ENCODE measurements at places on chromosomes 4 and X.

- DNase-seq, result no peak
Observed at GRCh38 chr4:128653527-128654444, 155.7 kb upstream of the JADE1 start.

- no peak for DNase-seq
Observed at GRCh38 chr4:92232566-92232965, 71.2 kb upstream of the GRID2 start.

DNA sequence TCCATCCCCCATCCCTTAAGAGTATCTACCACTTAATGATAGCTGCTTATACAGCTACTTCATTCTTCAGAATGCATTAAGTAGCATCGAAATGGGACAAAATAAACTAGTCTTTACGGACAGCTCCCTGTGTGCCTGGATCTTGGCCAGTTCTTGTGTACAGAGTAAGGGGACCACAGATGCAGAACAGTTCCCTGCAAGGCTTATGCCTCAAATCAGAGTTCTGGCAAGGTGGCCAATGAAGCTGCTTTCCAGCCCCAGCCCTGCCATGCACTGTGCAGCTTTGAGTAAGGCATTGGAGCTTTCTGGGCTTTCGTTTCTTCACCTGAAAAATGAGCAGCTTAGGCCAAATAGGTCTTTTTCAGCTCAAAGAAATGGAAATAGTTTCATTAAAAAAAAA lies 14.2 kb downstream of the CLNK start:
- DNase-seq, result no peak

DNA sequence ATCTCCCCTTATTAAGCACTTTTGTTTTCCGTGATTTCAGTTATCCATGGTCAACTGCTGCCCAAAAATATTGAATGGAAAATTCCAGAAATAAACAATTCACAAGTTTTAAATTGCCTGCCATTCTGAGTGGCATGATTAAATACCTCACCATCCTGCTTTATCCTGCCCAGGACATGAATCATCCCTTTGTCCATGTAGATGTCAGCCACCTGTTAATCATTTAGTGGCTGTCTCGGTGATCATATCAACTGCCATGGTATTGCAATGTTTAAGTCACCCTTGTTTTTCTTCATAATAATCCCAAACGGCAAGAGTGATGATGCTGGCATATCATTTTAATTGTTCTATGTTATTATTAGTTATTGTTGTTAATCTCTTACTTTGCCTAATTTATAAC lies 79.8 kb upstream of the LHFPL1 start:
- DNase-seq, result no peak

- no peak for DNase-seq
Observed at GRCh38 chr4:25938787-25939186, 24.8 kb downstream of the SMIM20 start.

- DNase-seq, result no peak
Observed at GRCh38 chrX:111470681-111471403, 40.6 kb upstream of the SERTM2 start.

GRCh38 chr4:157576671-157577217 lies 356.2 kb downstream of the GRIA2 start:
- DNase-seq, result no peak

- no peak for DNase-seq
Observed at GRCh38 chr4:90951037-90951436, 823.8 kb downstream of the CCSER1 start.

GRCh38 chr4:60682901-60683300 lies 517.2 kb upstream of the ADGRL3 start:
- DNase-seq, result no peak

GRCh38 chrX:118823263-118824172 lies at the start of gene ZCCHC12:
ZCCHC12 (plus strand) TSS chrX:118823824; CDS start chrX:118825245, 1,421 bp downstream.
- DNase-seq, result no peak

DNA sequence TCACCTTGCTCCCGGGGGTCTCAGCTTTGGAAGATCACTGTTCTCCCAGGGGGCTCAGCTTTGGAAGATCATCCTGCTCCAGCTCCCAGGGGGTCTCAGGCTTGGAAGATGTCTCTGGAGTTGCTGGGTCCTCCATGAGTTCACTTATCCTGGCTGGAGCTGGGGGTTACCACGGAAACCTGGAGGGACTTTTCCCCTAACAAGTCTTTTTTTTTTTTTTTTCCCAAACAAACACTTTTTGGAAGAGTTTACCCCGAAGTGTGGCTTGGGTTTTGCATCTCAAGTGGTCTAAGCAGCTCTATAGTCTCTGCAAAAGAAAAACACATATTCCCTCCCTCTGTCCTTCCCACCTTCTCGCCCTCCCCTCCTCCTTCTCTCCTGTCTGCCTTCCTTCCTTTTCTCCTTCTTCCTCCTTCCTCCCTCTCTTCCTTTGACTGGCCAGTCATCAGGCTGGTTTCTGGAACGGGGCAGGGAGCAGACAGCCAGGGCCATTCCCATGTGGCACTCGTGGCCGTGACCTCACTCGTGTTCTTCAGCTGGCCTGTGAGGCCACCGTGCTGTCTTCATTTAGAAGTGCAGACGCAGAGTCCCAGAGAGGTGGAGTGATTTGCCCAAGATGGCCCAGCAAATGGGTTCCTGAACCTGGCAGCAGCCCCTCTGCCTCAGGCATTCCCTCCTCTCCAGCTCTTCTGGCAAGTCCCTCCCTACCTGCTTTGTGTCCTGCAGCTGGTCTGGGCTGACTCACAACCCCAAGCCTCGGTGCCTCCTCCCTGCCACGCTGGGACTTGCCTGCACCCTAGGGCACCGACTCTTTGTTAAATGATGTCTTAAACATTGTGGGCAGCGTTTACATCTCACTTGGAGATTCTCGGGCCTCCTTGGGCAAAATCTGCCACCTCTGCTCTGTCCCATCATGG lies 25.9 kb upstream of the HMX1 start:
- DNase-seq, result no peak

GRCh38 chr4:111689731-111690130 lies 455.5 kb upstream of the FAM241A start:
- DNase-seq, result no peak

- no peak for DNase-seq
Observed at GRCh38 chr4:162154862-162155540, 8.8 kb downstream of the FSTL5 start.

- no peak for DNase-seq
Observed at GRCh38 chrX:373641-374471, 12.9 kb downstream of the PPP2R3B start.

DNA sequence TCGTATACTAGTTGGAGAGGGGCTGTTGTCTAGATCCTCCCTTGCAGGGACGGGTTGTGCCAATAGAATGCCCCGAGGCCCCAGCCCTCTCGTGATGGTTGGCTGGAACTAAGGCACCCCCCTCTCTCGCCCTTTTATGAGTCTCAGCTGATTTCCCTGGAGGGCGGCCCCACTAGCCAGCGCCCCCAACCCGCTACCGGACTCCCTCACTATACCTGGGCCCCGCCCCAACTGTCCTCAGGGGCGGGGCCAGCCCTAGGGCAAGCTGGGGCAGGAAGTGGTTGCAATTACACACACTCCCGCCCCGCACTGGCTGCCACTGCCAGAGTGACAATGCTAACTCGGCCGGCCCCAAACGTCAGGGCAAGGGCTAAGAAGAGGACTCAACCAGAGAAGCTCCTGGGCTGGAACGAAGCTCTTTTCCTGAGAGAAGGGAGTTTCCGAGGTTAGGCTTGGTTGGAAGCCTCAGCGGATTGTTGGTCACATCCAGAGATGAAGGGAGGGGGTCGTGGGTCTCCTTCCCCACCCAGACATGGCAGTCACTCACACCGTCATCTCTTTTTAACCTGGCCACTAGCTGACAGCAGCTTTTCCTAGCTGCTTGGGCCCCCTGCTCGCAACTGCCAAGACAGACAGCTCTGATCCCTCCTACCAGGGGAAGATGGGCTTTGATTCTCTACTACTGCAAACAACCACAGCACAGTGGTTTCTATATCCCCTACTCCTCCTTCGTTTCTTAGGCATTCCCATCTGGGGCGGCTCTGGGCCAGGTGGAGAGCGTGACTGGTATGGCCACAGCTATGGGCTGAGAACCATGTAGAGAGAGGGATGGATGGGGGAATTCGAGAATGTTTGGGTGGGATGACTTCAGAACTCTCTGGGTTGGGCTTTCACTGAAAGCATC lies 21.0 kb upstream of the BCORL1 start:
- DNase-seq, result no peak

- no peak for DNase-seq
Observed at GRCh38 chr4:39770969-39771724, 73.2 kb downstream of the UBE2K start.

- DNase-seq, result no peak
Observed at GRCh38 chr4:126109836-126110235, 795.1 kb downstream of the FAT4 start.

DNA sequence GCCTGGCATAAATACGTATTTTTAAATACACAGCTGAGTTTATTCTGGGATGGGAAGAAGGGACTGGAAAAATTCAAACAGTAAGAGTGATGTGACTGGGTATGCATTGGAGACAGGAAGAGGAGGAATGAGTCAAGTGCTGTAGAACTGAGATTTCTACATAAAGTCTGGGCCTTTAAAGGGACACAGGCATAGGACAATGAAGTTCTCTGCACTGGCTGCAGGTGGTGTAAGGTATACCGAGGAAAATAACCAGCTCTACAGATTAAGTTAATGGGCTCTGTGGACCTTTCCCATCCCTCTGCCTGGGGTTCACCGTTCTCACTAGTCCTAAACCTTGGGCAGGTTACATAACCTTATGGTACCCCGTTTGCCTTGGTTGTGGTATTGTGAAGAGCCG lies 68.7 kb downstream of the DHX15 start:
- no peak for DNase-seq

GRCh38 chrX:113400193-113400704 lies 559.6 kb upstream of the AMOT start:
- no peak for DNase-seq

- DNase-seq, result no peak
Observed at GRCh38 chrX:48835524-48836329, at the start of gene PCSK1N. PCSK1N (minus strand) TSS chrX:48835610; CDS start chrX:48835532, 78 bp downstream.

- no peak for DNase-seq
Observed at GRCh38 chr4:31234494-31234893, 514.3 kb downstream of the PCDH7 start.

DNA sequence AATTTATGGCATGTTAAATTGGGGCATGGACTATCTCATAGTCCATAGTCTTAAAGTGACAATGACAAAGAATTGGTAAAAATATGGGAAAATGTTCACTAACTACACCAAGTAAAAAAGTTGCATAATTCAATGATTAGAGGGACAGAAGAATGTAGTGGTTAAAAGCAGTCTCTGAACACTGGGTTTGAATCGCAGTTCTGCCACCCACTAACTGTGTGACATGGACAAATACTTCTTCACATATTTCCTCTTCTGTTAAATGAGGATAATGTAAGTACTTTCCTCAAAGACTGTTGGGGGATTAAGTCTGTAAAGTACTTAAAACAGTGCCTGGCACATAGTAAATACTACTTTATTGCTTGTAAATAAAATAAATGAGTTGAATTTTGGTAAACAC lies 15.3 kb downstream of the COQ2 start:
- no peak for DNase-seq

- DNase-seq, result no peak
Observed at GRCh38 chrX:3142259-3143042, 101.2 kb downstream of the ARSF start.

- DNase-seq, result no peak
Observed at GRCh38 chr4:28350485-28350884, 1489.8 kb downstream of the STIM2 start.

GRCh38 chr4:6126971-6127745 lies 73.2 kb downstream of the JAKMIP1 start:
- no peak for DNase-seq

GRCh38 chr4:19707876-19708275 lies 543.8 kb upstream of the SLIT2 start:
- DNase-seq, result no peak

- DNase-seq, result no peak
Observed at GRCh38 chr4:10192331-10192730, 75.7 kb upstream of the WDR1 start.

DNA sequence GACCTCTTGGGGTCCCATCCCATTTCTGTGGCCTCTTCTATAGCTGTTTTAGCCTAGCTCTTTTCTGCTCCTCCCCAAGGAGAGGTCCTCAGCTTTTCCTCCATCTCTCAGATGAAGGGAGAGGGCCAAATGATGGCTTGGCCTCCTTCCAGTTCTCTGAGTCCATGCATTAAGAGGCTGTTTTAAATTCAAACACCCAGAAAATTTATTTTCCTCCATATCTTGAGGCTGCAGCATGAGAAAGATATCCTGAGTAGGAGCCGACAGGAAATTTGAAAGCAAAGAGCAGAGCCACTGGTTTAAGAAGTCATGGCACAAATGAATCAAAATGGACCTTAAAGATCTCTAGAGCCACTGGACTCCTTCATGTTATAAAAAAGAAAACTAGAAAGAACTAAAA lies 558.8 kb downstream of the MID1IP1 start:
- DNase-seq, result no peak

DNA sequence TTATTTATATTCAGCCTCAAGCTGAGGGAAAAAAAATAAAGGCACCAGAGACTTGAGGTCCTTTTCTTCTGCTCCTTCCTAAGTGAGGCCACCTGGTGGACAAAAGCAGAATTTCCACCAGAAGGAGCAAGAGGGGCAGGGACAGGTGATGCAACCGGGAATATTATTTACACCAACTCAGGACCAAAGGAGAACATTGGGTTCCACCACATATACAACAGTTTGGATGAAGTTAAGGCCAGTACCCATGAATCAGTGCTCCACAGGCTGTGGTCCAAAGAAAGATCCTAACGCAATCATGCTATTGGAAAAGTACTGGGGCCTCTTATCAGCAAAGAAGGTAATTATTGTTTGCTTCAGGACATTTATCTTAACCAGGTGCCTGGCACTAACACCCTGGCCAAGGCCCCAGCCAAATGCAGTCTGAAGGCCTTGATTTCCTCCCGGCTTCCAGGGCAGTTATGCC lies 57.4 kb downstream of the TSC22D3 start:
- DNase-seq, result peak; percentile 94

- DNase-seq, result no peak
Observed at GRCh38 chr4:99202536-99202935, 16.5 kb downstream of the ADH6 start.

- DNase-seq, result no peak
Observed at GRCh38 chr4:25107827-25108516, 52.3 kb downstream of the SEPSECS start.

- no peak for DNase-seq
Observed at GRCh38 chr4:119626420-119626819, 2.2 kb downstream of the PDE5A start.

DNA sequence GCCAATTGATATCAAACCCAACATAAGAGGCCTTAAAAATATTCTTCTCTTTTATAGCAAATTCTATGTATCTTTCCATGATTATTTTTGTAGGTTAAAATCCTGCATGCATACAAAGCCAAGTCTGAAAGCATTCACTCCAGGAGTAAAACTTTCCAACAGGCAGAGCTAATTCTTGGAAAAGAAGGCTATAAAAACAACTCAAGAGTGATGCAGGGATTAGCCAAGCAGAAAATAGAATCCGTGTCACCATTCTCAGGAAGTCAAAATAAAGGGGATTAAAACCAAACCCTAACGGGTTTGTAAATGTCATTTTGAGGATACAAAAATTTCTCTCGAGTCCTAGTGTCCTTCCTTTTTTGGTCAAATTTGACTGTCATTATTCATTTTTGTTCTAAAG lies 412.4 kb downstream of the DMD start:
- DNase-seq, result no peak

GRCh38 chr4:41957634-41958033 lies 22.4 kb downstream of the TMEM33 start:
- no peak for DNase-seq

- DNase-seq, result no peak
Observed at GRCh38 chrX:153319295-153320046, 2.1 kb downstream of the PNMA6F start.

- DNase-seq, result no peak
Observed at GRCh38 chr4:68167706-68168105, 38.0 kb upstream of the TMPRSS11F start.

All from ascending aorta (tissue), 2 donors.